ENCODE measurements at places on chromosomes 5 and 9.

GRCh38 chr9:114416906-114417305, 29.1 kb upstream of the AKNA start:
- no peak for DNase-seq

DNA sequence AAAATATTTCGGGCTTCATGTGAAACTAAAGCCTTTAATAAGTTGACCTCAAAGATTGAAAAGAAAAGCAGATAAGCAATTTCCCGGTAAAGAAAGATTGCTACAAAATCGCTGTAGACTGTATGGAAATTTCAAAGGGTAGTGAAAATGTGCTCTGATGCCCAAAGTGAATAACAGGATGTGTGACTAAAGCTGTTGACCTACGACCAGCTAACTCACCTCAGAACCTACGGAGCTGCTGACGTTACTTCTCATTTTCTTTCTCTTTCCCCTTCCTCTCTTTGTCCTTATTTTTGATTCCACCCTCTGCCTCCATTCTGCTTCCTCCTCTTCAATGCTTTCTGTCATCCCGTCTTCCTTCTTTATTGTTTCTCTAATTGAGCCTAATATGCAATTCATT, 103.2 kb downstream of the PDE4D start:
- DNase-seq: no peak

DNA sequence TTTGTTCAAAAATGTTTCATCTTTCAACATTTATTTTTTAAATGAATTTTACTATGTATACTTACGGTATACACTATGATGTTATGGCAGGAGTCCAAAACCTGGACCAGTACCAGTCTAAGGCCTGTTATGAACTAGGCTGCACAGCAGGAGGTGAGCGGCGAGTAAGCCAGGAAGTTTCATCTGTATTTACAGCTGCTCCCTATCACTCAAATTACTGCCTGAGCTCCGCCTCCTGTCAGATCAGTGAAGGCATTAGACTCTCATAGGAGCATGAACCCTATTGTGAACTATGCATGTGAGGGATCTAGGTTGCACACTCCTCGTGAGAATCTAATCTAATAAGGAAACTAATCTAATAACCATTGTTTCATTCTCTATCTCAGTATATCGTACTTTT, 715.5 kb upstream of the PTPRD start:
- DNase-seq: no peak

DNA sequence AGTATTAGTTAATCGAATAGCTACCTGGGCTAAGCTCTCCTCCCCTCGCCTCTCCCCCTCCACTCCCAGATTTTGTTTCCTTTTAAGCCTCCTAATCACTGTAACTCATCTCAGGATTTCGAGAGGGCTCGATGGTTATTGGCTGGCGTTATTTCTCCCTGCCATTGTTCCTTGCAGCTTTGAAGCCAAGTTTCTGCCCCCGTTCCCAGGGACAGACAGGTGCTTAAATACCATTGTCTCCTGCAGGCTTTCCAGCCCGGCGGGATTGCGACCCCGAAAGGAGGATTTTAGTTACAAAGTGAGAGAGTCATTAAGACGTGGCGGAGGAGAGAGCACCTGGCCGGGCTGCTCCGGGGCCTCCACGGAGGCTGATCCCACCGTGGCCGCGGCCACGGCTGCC, 46.2 kb downstream of the ASS1 start:
- DNase-seq: no peak

- DNase-seq: no peak
Measured at GRCh38 chr5:132887283-132887682, 13.8 kb downstream of the LEAP2 start.

- no peak for DNase-seq
Measured at GRCh38 chr9:136237486-136238341, 7.9 kb downstream of the QSOX2 start.

DNA sequence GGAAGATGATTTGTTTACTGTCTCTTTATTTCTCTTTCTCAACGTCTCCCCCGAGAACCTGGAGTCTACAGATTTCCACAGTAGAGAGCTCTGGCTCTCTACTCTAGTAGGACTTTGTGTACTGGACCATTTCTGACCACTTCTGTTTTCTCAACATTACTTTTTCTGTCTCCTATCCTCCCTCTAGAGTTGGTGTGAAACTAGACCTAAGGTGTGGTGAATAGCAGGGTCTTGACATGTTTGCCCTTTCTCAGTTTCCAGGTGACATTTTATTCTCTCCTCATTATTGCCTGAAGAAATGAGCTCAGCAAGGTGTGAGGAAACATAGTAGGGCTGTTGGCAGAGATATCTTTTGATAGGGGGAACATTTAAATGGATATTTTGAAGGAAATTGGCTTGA, 62.1 kb upstream of the IL6ST start:
- no peak for DNase-seq

DNA sequence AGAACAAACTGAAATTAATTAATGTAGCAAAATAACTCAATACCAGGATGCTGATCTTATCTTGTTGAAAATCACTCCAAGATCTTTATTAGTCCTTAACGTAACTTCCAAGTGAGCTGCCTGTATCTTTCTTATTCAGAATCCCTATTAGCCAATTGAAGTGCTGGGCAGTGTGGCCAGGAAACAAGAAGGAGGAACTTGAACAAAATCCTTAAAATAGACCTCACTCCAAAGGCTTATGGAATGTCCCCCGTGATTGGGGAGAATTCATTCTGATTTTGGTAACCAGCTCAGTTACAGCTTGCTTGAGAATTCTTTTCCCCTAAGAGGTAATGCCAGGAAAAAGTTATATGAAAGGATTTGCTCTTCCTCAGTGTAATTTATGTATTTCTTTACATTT, 171.0 kb downstream of the DEPDC1B start:
- no peak for DNase-seq

DNA sequence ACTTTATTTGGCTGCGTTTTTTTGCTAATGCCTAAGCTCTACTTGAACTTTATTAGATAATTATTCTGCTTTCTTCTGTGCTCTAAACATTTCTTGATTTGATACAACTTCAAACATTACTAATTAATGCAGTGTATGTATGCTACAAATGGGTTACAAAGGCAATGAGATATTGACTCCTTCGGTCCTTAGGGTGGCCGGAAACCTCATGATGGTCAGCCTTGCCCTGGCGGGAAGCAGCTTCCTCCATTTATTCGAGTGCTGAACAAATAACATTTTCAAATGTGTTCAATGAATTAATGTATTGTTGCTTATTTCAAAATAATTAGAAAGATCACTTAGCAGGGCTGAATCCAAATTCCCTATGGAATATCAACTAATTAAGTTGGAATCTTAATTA, 3.9 kb upstream of the LNPEP start:
- DNase-seq: no peak

DNA sequence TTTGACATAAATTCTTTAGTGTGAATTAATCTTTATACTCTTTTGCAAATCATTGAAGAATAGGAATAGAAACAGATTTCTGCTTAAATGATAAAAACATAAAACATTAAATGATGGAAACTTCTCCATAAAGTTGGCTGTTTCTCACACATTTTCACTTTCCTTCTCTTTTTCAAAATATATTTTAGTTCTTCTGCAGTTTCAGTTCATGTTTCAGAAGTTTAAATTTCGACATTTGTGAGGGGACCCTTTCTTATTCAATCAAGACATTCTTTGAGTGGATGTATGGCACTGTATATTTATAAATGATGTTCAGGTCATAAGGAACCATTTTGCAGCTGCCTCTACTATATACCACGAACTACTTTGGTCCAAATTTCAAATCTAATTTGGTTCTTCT, 34.6 kb downstream of the TNFAIP8 start:
- DNase-seq: no peak

DNA sequence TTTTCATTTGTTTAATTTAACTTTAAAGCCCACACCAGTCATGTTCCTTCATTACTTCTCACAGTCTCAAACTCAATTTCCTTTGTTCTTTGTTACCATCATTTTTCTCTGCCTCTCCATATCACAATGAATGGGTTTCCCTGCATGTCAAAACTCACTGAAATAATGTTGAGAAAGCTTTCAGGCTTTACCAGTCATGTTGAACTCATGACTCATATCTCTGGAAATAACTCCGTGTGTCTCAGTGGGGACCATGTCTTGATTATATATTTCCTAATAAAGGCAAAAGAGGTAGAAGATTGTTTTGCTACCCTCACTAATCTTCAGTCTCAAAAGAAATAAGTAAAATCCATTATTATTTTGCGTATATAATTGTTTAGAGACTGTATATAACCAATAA, 231.2 kb downstream of the CHSY3 start:
- DNase-seq: peak; percentile 12

DNA sequence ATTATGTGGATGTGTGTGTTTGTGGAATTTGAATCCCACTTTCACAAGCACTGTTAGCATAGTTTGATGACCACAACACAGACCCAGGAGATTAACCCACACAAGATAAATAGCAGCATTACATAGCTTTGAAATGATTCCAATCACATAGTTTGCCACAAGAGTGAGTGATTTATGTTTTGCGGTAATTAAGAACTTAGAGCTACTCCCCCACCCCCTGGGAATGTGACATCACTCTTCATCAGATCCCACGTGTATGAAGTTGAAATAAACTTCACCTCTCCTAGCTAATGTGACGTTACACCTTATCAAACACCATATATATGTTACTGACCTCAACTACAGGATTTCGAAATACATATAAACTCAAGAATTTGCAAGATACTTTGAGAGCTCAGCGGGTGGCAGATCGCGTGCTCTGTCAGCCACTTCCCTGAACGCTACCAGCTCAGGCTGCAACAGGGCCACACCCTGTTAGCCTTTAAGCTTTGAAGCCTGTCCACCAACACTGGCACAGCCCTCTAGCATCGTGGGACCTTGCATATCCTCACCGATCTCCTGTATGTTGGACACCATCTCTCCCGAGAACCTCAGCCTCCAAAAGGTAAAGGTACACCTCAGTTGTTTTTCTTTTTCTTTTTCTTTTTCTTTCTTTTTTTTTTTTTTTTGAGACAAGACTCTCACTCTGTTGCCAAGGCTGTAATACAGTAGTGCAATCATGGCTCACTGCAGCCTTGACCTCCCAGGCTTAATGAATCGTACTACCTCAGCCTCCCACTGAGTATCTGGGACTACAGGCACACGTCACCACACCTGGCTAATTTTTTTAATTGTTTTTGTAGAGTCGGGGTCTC, 1.7 kb upstream of the AGTPBP1 start:
- peak; percentile 83 for DNase-seq

DNA sequence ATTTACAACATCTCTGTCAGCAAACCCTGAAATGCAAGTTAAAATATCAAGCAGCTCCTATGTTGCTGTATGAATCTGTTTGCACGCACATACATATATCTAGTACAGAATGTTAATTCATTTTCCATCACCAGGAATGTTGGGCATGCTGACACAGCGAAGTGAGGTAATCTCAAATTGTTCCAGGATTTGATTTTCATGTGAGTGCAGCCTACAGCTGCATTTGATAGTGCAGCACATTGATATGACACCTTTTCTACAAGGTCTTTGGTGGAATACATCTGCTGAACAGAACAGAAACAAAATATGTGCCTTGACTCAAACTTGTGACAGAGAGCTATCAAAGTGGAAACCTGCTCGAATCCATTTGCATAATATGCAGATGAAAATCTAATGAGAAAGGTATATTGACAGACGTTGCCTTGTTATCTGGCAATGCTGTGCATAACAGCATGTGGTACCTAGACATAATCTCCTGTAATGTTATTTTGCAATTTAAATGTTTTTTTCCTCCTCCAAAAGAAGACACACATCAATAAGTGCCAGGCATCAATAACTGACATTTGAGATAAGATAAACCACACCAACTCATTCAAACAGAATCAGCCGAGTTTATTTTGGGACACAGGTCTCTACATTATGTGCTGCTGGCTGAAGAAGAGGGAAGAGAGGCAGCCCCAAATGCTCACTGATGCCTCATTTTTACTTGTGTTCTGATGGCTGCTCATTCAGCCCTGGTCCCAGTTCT, 512.2 kb downstream of the ZNF608 start:
- no peak for DNase-seq

DNA sequence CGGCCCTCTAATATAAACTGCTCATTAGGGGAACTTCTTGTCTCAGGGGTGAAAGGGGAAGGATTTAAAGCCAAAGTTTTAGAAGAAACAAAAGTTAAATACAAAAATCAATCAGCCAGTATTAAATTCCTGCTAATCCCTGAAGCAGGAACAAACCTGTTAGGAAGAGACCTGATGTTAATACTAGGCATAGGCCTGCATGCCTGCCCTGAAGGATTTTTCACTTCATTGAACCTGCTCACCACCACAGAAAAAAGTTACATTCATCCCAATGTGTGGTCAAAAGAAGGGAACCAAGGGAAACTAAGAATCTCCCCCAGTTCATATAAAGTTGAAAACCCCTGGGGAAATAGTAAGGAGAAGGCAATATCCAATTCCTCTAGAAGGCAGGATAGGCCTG, 9.4 kb upstream of the RNF180 start:
- DNase-seq: no peak

DNA sequence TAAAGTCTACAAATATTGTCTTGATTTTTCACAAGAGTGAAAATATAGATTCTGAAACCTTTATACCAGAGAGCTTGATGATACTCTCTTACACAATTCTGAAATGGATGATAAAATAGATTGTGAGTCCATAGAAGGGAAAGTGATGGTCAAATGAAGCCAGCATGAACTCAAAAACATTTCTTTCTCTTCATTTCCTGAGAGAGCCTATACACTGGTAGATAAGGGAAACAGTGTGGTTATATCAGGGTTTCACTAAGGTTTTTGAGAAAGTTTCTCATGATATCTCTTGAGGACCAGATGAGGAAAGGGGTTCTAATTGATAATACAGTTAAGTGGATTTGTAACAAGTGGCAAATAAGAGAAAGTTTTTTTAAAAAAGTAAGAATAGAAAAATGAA, 254.1 kb downstream of the PJA2 start:
- no peak for DNase-seq

- DNase-seq: no peak
Measured at GRCh38 chr5:43065948-43066798, 26.1 kb upstream of the ANXA2R start.

- DNase-seq: peak; percentile 68
Measured at GRCh38 chr5:172870291-172870714, 36.3 kb downstream of the ERGIC1 start.

DNA sequence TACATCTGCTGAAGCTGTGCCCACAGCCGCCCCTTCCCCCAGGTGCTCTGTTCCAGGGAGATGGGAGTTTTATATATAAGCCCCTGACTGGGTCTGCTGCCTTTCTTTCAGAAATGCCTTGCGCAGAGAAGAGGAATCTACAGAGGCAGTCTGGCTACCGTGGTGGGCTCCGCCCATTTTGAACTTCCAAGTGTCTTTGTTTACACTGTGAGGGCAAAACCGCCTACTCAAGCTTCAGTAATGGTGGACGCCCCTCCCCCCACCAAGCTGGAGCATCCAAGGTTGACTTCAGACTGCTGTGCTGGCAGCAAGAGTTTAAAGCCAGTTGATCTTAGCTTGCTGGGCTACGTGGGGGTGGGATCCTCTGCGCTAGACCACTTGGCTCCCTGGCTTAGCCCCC, 41.3 kb downstream of the RANBP17 start:
- DNase-seq: no peak

DNA sequence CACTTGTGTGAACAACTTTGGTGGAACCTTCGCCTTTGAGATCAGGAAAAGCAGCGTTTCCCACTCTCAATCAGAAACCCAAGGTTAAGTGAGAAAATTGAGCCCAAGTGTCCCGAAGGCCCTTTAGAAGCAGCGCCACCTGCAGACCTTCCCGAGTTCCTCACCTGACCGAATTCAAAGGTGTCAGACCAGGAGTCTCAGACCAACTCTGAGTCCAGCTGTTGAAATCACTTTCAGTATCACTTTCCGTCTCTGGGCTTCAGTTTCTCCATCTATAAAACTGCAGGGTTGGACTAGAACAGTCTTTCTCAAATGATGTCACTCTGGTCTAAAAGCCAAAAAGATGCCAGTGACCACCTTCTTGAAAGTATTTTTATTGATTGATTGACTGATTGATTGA, 31.7 kb upstream of the GRHPR start:
- no peak for DNase-seq

Data from epithelial cell of prostate (primary cell).